Temporal lobe (tissue), 4 donors: ENCODE measurements at places on chromosomes 5 and 9. TPM values are rescaled to one million over a fixed set of nuclear protein-coding genes. Genes with fewer than 3 reads are reported as not detected.

The ARID3C gene
- not detected for total RNA-seq

The C9 gene
- total RNA-seq: not detected

The TMEFF1 gene
- 38.4 TPM for total RNA-seq

The LAMC3 gene
- 2.7 TPM for total RNA-seq

The EQTN gene
- 1.2 TPM for total RNA-seq
